ENCODE measurements at places on chromosomes 12 and 14.

DNA sequence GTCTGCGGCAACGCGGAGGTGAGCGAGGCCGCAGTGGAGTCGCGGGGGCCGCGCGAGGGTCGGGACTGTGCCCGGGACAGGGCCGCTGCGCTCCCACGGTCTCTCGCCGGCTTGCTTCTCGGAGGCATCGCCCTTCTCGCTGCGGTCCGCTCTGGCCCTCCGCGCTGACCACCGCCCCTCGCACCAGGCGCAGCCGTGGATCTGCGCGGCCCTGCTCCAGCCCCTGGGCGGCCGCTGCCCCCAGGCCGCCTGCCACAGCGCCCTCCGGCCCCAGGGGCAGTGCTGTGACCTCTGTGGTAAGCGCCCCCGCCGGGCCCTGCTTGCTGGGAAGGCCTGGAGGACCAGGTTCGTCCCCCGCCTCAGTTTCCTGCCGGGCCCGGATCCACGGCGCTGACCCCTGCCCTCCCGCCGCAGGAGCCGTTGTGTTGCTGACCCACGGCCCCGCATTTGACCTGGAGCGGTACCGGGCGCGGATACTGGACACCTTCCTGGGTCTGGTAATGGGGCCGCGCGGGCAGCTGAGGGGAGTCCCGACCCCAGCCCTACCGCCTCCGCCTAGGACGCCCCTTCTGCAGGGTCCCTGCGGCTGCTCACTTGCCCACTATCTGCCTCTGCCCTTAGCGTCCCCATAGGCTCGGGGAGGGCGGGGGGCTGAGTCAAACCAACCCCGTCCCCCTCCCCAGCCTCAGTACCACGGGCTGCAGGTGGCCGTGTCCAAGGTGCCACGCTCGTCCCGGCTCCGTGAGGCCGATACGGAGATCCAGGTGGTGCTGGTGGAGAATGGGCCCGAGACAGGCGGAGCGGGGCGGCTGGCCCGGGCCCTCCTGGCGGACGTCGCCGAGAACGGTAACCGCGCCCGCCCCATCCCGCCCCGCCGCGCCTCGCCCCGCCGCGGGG, 7.0 kb downstream of the AMN start:
- no peak for DNase-seq

- DNase-seq, result no peak
Measured at GRCh38 chr12:124428136-124428791, 133.4 kb downstream of the RFLNA start.

- DNase-seq, result no peak
Measured at GRCh38 chr14:95993768-95994592, 45.2 kb upstream of the C14orf132 start.

DNA sequence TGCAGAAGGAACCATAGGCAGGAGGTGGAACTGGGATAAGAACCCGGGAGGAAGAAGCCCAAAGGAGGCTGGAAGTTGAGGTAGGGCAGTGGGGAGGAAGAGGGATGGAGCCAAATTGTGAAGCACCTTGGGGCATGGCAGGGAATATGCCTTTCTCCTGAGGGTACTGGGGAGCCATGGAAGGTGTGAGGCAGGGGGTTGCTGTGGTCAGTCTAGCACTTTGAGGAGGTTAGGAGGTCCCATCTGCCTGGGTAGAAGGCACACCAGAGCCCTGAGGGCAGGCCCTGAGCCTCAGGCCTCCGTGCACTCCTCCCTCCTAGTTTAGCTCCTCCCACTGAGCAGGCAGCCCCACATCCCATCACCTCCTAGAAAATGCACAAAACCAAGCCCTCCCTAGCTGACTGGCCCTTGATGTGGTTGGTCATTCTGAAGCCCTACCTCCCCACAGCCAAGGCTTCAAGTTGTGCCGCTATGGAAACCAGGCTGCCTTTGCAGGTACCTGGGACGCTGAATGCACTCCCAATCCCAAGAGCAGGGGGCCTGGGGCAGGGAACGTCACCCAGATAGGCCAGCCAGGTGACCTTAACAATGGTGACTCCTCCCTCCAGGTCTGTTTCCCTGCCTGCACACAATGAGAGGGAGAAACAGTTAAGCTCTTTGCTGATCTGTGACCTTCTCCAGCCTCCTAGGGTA, 15.1 kb downstream of the PHETA1 start:
- DNase-seq, result no peak

- no peak for DNase-seq
Measured at GRCh38 chr12:85872497-85873091, 1.5 kb upstream of the NTS start.

DNA sequence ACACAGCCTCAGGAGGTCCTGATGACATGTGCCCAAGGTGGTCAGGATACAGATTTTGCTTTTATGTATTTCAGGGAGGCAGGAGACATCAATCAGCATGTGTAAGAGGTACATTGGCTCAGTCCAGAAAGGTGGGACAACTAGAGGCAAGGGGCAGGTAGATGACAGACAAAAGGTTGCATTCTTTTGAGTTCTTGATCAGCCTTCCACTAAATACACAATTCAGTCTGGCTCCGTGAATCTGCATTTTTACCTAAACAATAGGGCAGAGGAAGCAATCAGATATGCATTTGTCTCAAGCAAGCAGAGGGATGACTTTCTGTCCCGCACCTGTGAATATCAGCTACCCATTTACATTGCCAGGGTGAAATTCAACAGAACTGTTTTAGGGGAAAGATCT, 178.6 kb downstream of the KSR2 start:
- no peak for DNase-seq

DNA sequence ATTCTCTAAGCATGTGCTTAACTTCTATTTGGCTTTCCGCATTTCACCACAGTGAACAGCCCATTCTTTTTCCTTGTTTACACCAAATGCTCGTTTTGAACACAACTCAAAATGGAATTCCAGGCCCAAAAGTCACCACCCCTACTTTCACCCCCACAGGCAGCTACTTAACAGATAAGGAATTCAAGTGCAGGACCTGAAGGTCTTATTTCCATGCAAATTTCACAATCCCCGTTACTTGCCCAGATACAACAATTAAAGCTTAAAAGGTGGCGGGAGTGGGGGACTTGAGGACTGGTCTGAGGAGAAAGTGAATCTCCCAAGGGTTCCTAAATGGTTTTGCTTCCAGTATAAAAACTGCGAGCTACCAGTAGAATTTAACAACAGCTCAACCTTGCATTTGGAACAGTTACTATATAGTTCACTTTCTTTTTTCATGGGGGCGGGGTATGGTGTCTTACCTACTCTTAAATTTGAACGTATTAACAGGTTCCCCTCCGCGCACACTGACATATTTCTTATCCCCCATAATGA, 3.7 kb downstream of the USP44 start:
- no peak for DNase-seq

DNA sequence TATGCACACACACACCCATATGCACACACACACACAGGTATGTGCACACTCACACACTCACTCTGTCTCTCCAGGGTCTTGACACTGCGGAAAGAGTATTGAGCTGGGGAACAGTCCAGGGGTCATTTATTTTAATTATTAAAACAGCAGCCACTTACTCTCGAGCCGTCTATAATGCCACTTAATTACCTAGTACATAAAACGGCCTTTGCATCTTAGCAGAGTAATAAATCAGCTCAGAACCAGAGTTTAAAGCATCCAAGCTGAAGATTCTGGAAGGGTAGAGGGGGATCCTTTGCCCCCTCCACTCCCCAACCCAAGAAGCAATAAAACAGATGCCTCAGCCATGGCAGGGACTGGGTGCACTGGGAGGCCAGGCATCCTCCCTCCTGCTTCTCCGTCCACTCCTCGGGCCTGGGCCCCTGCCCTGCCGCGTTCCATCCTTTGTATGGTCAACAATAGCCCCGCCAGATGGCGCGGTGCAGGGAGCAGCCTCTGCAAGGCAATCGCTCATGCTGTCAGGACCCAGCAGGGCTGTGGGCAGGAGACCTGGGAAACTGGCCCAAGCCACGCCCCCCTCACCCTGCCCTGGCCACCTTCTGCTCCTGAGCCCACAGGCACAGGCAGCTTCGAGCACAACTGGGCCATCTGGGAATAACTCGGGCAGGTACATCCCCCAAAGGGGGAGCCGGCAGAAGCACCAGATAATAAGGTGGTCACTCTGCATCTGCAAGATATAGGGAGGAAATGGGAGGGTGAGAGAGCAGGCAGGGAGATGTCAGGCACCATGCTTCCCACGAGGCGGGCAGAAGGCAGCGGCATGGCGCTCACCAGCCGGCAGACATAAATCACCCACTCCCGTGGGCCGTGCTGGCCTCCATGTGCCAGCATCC, 40.9 kb downstream of the CCDC85C start:
- DNase-seq, result no peak

DNA sequence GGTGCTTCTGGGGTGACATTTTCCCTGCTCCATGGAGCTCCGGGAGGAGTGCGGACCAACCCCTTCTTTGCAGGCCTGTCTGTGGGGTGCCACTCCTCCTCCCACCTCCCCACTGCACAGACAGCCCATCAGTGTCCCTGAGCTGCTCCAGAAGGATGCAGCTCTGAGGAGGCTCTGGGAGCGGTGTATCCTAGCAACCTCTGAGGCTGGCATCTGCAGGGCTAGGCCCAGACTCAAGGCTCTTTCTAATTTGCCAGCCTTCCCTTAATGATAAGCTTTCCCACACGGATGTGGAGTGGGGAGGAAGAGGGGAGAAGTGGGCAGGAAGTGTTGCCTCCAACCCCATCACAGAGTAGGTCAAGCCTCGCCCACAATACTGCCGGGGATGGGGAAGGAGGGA, 59.7 kb downstream of the CALM1 start:
- DNase-seq, result no peak

GRCh38 chr12:63079791-63080502, 71.1 kb downstream of the AVPR1A start:
- no peak for DNase-seq

GRCh38 chr12:88227871-88228270, 85.8 kb downstream of the TMTC3 start:
- no peak for DNase-seq

GRCh38 chr12:31756977-31757420, 28.2 kb upstream of the AMN1 start:
- DNase-seq, result no peak

DNA sequence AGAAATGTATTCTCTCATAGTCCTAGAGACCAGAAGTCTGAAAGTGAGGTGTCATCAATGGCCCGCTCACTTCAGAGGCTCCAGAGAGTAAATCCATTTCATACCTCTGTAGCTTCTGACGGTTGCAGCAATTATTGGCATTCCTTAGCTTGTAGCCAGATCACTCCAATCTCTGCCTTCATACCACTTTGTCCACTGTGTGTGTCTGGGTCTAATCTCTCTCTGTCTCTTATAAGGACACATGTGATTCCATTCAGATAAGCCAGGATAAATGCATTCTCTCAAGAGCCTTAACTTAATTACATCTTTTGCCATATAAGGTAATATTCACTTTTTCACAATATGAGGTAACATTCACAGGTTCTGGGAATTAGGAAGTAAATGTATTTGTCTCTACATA, 365.7 kb downstream of the GXYLT1 start:
- no peak for DNase-seq

DNA sequence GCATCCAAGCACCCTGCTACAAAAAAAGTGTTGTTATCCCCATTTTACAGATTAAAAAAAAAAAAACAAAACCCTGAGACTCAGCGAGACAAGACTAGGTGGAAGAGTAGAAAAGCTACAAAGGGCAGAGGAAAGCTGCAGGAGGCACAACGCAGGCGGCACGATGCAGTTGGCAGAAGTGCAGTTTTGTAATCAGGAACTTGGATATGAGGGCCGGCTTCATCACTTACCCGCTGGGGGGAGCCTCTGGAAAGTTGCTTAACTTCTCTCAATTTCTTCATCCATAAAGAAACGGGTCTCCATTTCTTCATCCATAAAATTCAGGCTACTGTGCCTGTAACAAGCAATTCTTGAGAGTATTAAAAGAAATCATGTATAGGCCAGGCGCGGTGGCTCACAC, 33.1 kb upstream of the CCDC60 start:
- DNase-seq, result no peak

- DNase-seq, result no peak
Measured at GRCh38 chr14:41993687-41994086, 387.0 kb downstream of the LRFN5 start.

- DNase-seq, result peak; percentile 69
Measured at GRCh38 chr14:104393898-104394381, 185.6 kb upstream of the C14orf180 start.

GRCh38 chr12:19382111-19382526, 57.2 kb upstream of the AEBP2 start:
- DNase-seq, result no peak

DNA sequence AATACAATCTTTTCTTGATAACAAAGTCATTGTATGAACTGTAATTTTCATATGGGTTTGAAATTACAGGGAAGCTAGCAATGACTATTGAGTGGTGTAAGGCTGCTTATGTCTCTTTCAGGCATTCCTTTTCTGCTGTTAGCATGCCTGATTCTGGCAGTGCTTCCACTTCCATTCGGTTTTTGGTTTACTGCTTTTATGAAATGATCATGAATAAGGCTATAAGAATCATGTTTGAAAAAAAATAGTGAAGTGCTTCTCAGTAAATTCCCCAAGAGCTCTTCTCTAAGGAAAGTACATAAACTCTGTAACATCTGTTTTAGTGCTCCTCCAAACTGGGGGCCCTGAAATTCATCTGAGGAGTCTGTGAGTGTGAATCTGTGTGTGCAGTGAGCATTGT, 434.0 kb upstream of the RGS6 start:
- no peak for DNase-seq

DNA sequence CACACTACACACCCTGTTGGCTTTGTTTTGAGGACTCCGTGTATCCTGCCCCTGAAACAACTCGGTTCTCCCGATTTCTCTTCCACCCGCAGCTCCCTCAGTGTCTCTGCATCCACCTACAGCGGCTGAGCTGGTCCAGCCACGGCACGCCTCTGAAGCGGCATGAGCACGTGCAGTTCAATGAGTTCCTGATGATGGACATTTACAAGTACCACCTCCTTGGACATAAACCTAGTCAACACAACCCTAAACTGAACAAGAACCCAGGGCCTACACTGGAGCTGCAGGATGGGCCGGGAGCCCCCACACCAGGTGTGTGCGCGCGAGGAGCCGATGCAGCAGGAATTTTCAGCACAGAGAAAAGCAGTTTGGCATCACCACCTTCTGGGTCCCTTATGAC, 10.5 kb downstream of the ALKBH2 start:
- DNase-seq, result no peak

DNA sequence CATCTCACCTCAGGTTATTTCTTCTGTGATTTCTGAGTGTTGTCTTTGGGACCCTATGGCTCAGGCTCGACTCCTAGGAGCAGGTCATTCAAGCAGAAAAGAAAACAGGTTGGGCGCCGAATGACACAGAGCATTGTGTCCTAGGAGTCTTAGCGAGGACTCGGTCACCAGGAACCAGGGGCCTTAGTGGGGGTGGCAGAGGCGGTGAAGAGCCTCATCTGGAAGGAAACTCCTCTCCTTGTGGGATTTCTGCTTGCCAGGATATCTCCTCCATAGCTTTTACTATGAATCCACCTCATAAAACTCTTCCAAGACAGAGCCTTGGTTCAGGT, 630 bp downstream of the PLEKHH1 start:
- DNase-seq, result no peak

DNA sequence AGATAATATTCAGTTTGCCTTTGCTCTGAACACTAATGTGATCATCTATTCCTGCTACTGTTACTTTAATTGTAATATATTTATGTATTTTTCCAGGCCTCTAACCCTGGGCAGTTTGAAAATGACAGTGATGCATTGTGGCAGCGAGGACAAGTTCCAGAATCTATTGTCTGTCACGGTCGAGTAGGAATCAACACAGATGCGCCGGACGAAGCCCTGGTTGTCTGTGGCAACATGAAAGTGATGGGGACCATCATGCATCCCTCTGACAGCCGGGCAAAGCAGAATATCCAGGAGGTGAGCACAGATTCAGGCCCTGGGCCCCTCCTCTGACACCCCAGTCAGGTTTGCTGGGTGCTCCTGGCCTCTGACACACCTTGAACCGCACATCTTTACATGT, 78.5 kb downstream of the MYRFL start:
- no peak for DNase-seq

Data from activated T-helper 1 cell treated with anti-CD3 and anti-CD28 coated beads, Interleukin-2, amount 50 U/mL, for 16 hours (primary cell).